CD4-positive, alpha-beta memory T cell (primary cell): ENCODE measurements at places on chromosomes 5 and 9.

- no peaks in the 10 kb centered on the region for H3K4me1 ChIP-seq
- no peaks in the 10 kb centered on the region for H3K27me3 ChIP-seq
- no peak overlapping the region for H3K4me3 ChIP-seq
- H3K36me3 ChIP-seq = no peaks in the 10 kb centered on the region
- H3K27ac ChIP-seq = no peak overlapping the region
These were observed 63.1 kb upstream of the CXCL14 start for GRCh38 chr5:135641734-135642487.

DNA sequence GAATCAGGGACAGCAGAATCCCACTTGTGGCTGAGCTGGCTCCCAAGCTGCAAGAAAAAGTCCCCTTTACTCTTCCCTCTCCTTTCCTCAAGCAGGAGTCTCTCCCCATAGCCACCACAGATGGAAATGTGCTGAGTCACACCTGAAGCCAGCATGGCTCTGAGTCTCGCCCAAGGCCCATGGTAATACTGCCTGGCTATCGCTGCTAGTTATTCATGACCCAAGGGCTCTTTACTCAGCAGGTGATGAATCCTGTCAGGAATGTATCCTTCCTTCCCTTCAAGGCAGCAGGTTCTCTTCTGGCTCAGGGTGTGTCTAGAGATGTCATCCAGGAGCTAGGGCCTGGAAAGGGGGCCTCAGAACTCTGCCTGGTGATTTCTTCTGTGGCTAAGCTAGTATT, 403.3 kb upstream of the PTPRD start:
- H3K27me3 ChIP-seq = no peaks in the 10 kb centered on the region
- no peak for DNase-seq
- no peak overlapping the region for H3K4me3 ChIP-seq
- H3K27ac ChIP-seq = no peak overlapping the region
- H3K36me3 ChIP-seq = no peaks in the 10 kb centered on the region

DNA sequence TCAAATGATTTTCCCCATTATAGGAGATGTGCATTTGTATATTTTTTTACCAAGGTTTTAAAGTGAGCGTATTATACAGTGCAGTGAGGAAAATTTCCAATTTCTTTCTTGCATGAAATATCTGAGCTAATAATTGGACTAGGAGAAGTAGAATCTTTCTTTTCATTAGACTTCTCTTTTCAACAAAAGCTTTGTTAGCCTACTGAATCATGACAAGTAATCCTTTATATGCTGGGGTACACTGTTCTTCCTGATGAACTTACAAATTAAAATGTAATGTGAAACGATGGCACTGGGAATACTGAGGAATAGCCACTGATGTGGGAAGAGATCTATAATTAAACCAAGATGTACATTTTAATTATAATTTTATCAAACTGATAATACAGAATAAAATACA, 829.6 kb downstream of the PTPRD start:
- no peaks in the 10 kb centered on the region for H3K4me1 ChIP-seq
- no peaks in the 10 kb centered on the region for H3K27me3 ChIP-seq
- H3K36me3 ChIP-seq = no peaks in the 10 kb centered on the region
- no peak for DNase-seq
- no peak overlapping the region for H3K27ac ChIP-seq

DNA sequence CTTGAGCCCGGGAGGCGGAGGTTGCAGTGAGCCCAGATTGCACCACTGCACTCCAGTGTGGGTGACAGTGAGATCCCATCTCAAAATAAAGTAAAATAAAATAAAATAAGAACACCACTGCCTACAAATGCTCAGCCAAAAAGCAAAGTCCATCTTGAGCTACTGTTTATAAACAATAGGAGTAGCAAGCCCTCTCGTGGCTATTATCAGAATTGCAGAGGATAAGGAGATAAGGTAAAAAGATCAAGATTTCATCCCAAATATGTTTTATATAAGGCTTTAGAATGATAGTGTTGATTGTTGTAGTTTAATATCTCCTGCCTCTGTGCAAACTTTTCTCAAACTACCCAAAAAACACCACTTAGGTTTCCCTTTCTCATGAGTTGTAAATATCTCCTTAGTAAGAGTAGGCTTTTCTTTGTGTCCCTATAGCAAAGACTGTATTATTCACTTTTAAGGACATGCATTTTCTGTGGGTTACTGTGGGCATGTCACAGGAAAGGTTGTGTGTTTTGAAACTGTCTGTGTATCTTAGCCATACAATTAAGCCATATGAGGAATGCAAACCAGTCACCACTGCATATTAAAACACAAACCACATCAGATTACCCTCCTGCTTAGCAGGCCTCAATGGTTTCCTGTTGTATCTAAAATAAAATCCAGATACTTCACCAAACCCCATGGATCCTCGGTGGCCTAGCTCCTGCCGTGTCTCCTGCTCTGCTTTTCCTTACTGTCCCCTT, 31.8 kb upstream of the CKS2 start:
- H3K36me3 ChIP-seq = no peaks in the 10 kb centered on the region
- H3K4me1 ChIP-seq = peaks cover 23% of the 10 kb centered on the region
- no peaks in the 10 kb centered on the region for H3K27me3 ChIP-seq
- H3K27ac ChIP-seq = no peak overlapping the region

DNA sequence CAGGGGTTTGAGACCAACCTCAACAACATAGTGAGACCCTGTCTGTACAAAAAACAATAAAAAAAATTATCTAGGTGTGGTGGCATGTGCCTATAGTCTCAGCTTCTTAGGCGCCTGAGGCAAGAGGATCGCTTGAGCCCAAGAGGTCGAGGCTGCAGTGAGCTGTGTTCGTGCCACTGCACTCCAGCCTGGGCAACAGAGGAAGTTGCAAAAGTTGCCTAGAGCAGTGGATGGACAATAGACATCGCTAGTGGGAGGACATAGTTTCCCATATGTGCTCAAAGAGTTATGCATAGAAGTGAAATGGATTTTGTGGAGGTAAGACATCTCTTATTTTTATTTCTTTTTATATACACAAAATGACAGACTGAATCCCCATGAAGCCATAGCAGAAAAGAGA, 19.0 kb downstream of the HNRNPK start:
- peaks cover 9% of the 10 kb centered on the region for H3K4me1 ChIP-seq
- no peak overlapping the region for H3K27ac ChIP-seq
- DNase-seq = no peak
- H3K27me3 ChIP-seq = no peaks in the 10 kb centered on the region
- H3K36me3 ChIP-seq = no peaks in the 10 kb centered on the region

GRCh38 chr5:155455791-155456514, 442.4 kb downstream of the KIF4B start:
- H3K4me1 ChIP-seq = no peaks in the 10 kb centered on the region
- no peak for DNase-seq
- no peaks in the 10 kb centered on the region for H3K27me3 ChIP-seq
- H3K27ac ChIP-seq = no peak overlapping the region
- no peak overlapping the region for H3K4me3 ChIP-seq

- no peaks in the 10 kb centered on the region for H3K4me1 ChIP-seq
- H3K4me3 ChIP-seq = no peak overlapping the region
- no peaks in the 10 kb centered on the region for H3K36me3 ChIP-seq
- H3K27ac ChIP-seq = no peak overlapping the region
These were observed 153.7 kb upstream of the DAPK1 start for GRCh38 chr9:87343816-87344430.

GRCh38 chr5:42982107-42982622, 58.0 kb downstream of the ANXA2R start:
- H3K36me3 ChIP-seq = peaks cover 9% of the 10 kb centered on the region
- peaks cover 29% of the 10 kb centered on the region for H3K4me1 ChIP-seq
- no peak overlapping the region for H3K4me3 ChIP-seq
- no peak for DNase-seq
- H3K27me3 ChIP-seq = no peaks in the 10 kb centered on the region

GRCh38 chr9:82912645-82913044, 150.3 kb downstream of the RASEF start:
- no peaks in the 10 kb centered on the region for H3K27me3 ChIP-seq
- DNase-seq = no peak
- H3K4me1 ChIP-seq = no peaks in the 10 kb centered on the region

GRCh38 chr5:151164687-151165392, 7.3 kb upstream of the ANXA6 start:
- no peaks in the 10 kb centered on the region for H3K4me1 ChIP-seq
- H3K27me3 ChIP-seq = no peaks in the 10 kb centered on the region
- no peaks in the 10 kb centered on the region for H3K36me3 ChIP-seq

GRCh38 chr5:119694284-119694683, 64.9 kb downstream of the FAM170A start:
- DNase-seq = no peak
- H3K36me3 ChIP-seq = no peaks in the 10 kb centered on the region
- H3K27ac ChIP-seq = no peak overlapping the region
- H3K4me3 ChIP-seq = no peak overlapping the region
